ENCODE measurements at places on chromosomes 7 and 10.
A peak's percentile ranks its signal among the peaks of the same experiment; 100 is the strongest.

DNA sequence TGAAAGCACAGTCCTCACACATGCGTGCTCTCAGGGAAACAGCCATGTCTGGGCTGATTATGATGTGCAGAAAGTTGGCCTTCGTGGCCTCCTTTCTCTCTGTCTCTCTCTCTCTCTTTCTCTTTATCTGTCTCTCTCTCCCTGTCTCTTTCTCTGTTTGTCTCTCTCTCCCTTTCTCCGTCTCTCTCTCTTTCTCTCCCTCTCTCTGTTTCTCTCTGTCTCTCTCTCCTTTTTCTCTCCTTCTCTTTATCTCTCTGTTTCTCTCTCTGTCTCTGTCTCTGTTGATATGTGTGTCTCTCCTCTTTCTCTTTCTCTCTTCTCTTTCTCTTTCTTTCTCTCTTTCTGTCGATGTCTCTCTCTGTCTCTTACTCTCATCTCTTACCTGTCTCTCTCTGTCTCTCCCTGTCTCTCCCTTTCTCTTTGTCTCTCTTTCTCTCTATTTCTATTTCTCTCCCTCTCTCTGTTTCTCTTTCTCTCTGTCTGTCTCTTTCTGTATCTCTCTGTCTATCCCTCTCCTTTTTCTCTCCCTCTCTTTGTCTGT lies 105.4 kb upstream of the MPP7 start:
- no peak for DNase-seq

GRCh38 chr7:6419310-6419773 lies 28.4 kb downstream of the DAGLB start:
- DNase-seq, result no peak

DNA sequence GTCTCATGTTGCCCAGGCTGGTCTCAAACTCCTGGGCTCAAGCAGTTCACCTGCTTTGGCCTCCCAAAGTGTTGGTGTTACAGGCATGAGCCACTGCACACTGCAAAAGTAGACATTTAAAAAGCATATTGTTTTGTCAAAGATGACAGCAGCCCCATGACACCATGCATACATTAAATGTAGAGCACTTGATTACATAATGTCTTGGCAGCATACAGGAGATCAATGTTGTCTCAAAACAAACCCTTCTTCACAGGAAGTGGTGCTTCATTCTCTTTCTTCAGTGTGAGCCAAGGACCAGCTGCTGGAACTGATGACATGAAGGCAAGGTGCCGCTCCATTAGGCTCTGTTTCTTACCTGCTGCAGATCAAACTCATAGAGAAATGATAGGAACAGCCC lies 218.4 kb downstream of the KLF6 start:
- no peak for DNase-seq

DNA sequence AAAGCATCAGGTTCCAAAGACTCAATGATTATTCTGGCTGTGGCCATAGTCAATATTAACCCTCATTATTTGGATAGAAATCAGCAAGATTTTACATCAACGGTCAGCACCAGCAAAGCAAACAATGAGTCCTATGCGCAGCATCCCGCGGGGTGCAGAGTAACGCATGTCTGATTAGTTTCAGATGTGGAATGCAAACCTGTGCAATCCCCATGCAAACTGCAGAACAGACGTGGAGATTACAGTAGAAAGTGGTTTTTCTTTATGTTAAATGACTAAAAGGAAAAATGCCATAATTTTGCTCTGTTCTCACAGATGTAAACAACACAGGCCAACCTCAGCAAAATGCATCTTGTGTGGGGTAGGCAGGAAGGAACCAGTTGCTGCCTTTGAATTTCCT lies 258.1 kb upstream of the GRB10 start:
- no peak for DNase-seq

- DNase-seq, result no peak
These were observed 151.1 kb downstream of the CXCL12 start for GRCh38 chr10:44233561-44234482.

GRCh38 chr10:28765641-28766040 lies 88.3 kb downstream of the BAMBI start:
- no peak for DNase-seq

GRCh38 chr7:117737926-117738325 lies 135.3 kb downstream of the CTTNBP2 start:
- DNase-seq, result no peak

- no peak for DNase-seq
These were observed 122.6 kb downstream of the DOCK1 start for GRCh38 chr10:127027786-127028185.

DNA sequence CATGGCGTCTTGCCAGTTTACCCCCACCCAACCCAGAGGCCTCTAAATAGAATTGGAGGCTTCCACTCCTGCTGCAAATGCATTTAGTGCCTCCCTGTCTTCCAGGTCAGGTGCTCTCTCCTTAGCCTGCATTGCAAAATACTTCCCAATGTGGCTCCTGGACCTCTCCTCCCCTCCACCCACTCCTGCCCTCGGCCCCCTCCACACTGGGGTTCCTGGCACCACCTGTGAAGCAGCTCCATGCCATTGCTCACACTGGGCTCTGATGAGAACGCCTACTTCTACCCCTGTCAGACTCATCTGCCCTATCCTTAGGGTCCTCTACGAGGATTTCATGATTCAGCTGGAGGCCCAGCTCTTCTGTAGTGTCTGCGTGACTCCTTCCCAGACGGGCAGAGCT lies 37.4 kb downstream of the C10orf120 start:
- no peak for DNase-seq

DNA sequence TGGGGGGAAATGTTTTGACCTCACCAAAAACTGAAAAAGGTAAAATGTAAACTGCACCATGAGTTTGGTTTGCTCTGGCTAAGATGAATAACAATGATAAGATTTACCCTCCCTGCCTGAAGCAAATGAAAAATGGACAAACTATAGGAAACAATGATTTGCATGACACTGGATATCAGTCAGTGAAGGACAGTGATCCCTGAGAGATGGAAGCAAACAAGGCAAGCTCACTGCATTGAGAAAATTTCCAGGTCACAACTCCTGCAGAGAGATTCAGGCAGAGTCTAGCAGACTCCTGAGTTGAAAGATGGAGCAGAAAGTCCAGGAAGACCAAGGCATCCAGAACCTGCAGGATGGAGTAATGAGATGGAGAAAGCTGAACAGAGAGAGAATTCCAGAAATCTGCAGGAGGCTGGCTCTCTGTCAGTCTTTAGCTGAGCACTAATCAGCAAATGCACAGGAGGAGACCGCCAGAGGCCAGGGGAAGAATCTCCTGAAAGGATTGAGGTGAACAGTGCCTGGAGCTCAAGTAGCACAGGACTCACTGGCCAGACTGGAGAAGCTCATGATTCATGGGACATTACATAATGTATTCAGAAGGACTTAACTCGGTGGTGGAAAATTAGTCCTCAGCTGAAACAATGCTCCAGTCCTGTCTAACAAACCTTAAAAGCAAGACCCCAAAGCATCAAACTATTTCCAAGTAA lies 51.2 kb upstream of the PALS2 start:
- no peak for DNase-seq

DNA sequence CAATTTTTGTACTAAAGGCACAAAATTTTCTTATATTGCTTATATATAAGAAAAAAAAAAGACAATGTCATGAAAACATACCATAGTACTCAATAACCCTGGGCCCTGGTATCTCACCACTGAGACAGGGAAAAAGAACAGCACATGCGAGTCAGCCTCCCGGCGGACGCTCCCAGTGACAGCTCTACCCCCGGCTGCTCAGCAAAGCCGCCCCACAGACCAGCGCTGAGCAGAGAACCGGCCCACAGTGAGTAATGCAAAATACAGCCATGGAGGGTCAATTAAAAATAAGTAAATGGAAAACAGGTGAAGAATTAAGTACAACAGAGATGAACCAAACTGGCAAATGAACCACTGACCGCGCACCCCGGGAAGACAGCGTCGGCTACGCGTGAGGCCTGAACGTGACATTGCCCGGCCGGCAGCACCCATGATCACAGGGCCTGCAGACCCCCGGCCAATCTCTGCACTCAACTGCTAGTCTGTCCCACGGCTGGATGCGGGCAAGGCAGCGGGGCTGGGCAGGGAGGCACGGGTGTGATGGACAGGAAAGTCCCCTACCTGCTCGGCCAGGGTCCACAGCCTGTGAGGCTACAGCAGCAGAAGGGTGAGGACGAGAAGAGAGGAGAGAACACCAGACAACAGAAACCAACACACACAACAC lies 175.9 kb downstream of the ZMYND11 start:
- no peak for DNase-seq

GRCh38 chr7:94395141-94396036 lies 694 bp downstream of the COL1A2 start:
- DNase-seq, result no peak

DNA sequence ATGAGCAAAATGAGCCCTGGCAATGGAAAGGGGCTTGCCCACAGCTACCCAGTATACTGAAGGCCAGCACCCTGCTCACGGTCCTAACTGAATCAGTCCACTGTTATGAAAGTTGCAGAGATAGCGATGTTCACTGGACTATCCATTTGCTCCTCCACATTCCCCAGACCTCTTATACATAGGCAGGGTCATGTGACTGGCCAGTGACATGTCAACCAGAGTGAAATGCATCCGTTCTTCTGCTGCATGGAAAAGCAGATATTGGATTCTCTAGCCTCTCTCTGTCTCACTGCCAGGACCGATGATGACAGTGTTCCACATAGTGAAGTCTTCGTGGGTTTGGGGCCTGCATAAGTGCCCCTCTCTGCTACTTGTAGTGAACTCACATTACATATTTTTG lies 503.4 kb downstream of the RPS24 start:
- no peak for DNase-seq

- no peak for DNase-seq
These were observed 45.5 kb upstream of the LRRN3 start for GRCh38 chr7:111045449-111045848.

DNA sequence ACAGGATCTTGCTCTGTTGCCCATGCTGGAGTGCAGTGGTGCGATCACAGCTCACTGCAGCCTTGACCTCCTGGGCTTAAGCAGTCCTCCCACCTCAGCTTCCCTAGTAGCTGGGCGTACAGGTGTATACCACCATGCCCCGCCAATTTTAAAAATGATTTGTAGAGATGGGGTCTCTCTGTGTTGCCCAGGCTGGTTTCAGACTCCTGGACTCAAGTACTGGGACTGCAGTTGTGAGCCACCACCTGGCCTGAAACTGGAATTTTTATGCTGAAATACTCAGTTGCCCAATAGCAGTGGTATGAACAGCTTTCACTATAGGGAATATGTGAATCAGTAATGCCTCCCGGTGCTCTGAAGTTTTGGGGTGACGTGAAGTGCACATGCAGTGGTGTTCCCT lies 7.6 kb downstream of the ZRANB1 start:
- DNase-seq, result no peak

DNA sequence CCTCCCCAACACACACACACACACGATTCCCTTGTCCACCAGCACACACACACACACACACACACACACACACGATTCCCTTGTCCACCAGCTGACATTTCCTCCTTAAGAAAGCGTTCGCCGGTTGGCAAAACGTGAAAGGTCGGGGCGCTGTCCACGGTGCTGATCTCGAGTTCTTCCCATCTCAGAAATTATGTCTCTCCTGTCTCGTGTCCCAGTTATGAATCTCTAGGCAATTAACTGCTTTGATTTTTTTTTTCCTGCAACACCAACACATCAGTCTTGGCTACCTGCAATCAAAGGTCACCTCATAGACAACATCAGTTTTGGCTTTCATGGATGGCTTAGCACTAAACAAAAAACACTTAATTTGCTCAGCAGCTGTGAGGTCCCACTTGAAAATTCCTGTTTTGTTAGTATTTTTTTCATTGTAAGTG lies 1.9 kb downstream of the INA start:
- DNase-seq, result peak; percentile 18

GRCh38 chr7:30029696-30030095 lies 1.5 kb downstream of the PLEKHA8 start:
- no peak for DNase-seq

DNA sequence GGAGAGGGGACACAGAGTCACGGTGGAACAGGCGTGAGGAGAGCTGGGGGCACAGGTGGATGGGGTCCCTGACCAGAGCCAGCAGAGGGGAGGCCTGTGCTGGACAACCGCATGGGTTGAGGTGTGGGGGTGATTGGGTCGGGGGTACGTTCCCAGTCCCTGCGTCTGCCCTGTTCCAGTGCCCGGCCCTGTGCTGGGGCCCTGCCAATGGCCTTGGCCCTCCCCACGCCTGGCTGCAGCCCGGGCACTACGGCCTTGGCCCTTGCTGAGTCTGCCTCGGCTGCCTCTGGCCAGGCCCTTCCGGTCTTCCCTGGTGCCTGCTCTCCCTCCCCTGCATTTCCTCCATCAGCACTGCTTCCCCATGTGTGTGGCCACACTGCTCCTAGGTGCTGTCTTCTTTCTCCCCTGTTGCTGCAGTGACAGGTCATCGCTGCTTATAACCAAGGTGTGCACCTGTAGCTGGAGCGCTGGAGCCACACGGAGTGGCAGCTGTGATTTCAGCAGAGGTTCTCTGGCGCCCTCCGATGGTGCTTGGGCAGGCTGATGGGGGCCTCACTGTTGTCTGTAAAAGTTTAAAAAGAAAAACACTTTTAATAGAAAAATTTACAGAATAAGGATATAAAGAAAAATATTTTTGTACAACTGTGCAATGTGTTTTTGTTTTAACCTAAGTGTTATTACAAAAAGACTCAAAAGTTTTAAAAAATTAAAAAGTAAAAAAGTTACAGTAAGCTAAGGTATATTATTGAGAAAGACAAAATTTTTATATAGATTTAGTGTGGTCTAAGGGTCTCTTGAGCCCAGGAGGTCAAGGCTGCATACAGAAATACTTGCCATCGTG lies 45.2 kb upstream of the BHLHA15 start:
- peak; percentile 17 for DNase-seq

DNA sequence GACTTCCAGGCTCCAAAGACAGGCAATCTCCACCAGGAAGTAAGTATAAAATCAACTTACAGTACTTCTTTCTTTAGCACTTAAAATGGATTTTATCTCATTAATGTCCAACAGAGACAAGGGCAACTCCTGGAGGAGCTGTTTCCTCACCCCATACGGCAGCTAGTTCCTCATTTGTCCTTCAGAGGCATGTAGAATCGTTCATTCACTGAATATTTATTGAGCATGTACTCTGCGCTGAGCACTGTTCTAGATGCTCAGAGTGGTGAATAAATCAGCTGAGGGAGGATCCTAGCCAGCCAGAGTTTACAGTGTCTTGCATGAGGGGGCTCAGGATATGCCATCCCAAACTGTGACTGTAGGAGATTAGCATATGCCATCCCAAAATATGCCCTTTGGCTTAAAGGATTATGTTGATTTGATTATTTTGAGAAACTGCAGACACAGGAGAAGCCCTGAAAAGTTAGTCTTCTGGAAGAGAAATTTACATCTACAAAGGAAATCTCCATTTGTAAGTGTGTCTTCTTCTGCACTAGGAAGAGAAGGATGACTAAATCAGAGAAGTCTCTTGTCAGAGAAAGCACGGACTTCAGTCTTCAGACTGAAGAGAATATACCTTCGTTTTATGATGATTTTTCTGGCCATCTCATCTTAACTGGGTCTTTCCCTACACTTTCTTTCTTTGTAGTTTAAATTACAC lies 66.9 kb downstream of the BAMBI start:
- DNase-seq, result no peak
